ENCODE measurements at places on chromosomes 2 and 18.

- DNase-seq = no peak
Measured at GRCh38 chr2:150917961-150918713, 343.5 kb downstream of the RBM43 start.

DNA sequence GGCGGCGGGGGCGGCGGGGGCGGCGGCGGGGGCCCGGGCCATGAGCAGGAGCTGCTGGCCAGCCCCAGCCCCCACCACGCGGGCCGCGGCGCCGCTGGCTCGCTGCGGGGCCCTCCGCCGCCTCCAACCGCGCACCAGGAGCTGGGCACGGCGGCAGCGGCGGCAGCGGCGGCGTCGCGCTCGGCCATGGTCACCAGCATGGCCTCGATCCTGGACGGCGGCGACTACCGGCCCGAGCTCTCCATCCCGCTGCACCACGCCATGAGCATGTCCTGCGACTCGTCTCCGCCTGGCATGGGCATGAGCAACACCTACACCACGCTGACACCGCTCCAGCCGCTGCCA lies 644 bp downstream of the ONECUT2 start:
- no peak for DNase-seq

GRCh38 chr2:96437512-96437911 lies 67.6 kb downstream of the NEURL3 start:
- DNase-seq = no peak

GRCh38 chr2:84458551-84459017 lies 496 bp downstream of the SUCLG1 start:
- no peak for DNase-seq

GRCh38 chr2:219273937-219274336 lies 5.2 kb upstream of the DNAJB2 start:
- no peak for DNase-seq

DNA sequence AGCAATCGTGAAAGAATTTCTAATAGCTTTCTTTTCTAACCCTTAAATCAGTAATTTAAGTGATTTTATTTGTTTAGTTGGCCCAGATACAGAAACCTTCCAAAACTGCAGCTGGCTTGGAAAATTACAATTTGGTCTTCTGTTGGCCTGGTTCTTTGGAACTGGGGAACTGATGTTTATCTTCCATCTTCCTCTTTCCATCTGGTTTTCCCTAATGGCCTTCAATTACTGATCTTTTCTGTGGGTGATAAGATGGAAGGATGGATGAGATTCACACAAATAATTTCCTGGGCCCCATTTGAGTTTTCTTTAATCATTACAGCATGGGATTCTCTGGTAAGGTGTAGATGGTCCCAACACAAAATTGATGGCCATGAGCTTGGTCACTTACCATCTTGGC lies 106.5 kb upstream of the CHRNA1 start:
- no peak for DNase-seq

DNA sequence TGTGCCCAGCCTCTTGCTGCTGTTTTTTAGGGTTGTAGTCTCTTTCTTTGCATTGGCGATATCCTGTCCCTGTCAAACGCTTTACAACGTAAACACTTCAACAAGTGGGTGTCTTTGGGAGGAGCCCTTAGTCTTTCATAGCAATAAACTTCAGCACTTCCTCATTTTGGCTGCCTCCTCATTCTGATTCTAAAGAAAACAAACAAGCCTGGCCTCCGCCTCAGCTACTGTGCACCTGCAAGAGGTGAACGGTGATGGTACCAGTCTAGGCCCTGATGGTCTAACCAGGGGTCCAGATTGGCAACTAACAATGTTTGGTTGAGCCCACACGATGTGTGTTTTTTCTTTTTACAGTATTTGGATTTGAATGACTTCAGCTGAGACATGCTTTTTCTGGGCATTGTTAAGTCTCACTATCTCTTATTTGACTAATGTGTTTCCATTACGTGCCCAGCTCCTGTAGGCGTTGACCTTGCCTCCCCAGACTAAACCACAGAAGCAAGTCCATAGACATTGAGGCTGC lies 53.2 kb upstream of the CUL3 start:
- no peak for DNase-seq

- peak; percentile 73 for DNase-seq
Measured at GRCh38 chr18:3015204-3015592, 2.3 kb upstream of the LPIN2 start.

DNA sequence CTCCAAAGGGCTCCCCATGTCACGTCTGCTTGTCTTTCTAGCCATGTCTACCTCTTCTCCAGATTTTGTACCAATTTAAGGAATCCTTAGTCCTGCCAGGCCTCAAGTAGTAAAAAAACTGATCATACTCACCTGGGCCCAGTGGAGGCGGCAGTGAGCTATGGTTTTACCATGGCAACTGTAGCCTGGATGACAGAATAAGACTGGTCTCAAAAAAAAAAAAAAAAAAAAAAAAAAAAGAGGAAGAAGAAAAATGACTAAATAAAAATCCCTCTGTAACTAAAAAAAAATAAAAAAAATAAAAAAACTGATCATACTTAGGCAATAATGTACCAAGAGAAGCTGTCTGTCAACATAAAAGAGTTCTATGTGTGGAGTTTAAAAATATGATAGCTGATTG lies 221.6 kb downstream of the NR4A2 start:
- DNase-seq = no peak

DNA sequence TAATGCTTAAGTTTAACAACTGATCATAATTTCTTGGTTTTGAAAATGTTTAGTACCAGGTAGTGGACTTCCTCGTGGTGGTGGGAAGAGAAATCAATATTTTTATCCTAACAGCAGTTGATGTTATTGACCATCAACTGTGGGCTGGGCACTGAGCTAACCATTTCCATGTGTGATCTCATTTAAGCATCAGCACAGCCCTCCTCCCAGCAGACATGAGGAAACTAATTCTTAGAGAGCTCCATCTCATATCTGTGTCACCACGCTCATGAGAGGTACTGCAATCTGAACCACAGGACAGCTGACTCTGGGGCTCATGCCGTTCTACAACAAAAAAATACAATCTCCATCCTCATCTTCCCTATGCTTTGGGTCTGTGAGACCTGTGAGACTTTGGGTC lies 332.8 kb upstream of the RAB12 start:
- no peak for DNase-seq

GRCh38 chr2:70558195-70558808 lies 4.7 kb upstream of the TGFA start:
- no peak for DNase-seq

DNA sequence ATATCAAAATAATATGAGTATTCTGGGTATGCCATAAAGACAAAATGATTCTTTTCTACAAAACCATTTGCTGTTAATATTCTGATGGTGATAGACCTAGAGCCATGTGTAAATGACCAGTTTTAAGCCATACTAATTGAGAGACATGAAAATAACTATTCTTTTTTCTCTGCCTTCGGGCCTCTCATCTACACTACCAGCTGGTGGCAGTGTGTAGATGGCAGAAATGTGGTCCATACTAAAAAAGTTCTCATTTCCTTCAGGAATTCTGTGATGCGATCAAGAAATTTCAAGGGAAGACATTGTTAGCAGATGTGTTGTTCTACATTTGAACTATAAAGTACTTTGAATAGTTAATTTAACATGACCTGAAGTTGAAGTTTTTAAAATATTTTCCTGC lies 485.2 kb downstream of the TRIB2 start:
- DNase-seq = no peak

DNA sequence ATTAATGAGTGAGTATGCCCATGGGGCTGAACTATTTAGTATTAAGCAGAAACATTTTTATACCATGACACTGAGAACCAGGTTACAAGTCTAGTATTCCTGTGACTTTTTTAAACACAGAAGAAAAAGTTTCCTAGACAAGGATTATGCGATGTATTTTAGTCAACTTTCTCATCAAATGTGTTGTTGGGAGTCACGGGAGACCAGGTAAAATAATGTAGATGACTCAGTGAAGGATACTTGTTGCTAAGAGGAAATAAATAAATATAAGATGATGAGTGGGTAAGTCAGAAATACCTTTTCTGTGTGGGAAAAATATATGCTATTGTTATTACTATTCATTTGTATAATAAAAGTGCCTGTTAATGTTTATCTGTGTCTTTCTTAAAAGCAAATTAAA lies 23.4 kb downstream of the MBD5 start:
- DNase-seq = no peak

DNA sequence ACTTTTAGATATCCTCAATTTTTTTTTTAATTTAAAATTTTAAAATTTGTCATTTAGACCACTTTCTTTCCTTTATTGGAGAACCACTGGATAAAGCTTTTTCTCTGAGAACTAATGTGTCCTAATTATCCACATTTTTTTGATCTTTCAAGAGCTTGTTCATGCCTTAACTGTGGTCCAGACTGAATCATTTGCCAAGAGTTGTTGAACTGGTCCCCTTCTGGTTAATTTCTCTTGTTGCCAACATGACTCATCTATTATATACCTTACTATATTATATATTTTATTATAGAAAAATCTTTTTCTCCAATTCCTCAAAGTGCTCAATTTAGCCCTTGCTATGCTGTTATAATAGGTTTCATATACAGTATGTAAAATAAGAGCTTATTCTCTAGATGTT lies 53.1 kb upstream of the TMEM87B start:
- DNase-seq = no peak

- DNase-seq = no peak
Measured at GRCh38 chr2:1910592-1911246, 166.4 kb upstream of the PXDN start.

GRCh38 chr2:8923183-8923582 lies 80.3 kb downstream of the MBOAT2 start:
- DNase-seq = no peak
